BJ (cell line): ENCODE measurements at places on chromosomes 2 and 18.

- DNase-seq = no peak
Observed at GRCh38 chr2:147648471-147648870, 196.4 kb upstream of the ACVR2A start.

GRCh38 chr18:37362158-37362890 is 203.3 kb downstream of the CELF4 start:
- no peak for DNase-seq

- no peak for DNase-seq
Observed at GRCh38 chr18:40866968-40867367, 1088.1 kb upstream of the PIK3C3 start.

GRCh38 chr2:1977655-1978054 is 233.3 kb upstream of the PXDN start:
- DNase-seq = no peak

- DNase-seq = no peak
Observed at GRCh38 chr2:60230037-60230436, 323.4 kb downstream of the BCL11A start.

GRCh38 chr2:235725016-235725489 is 231.2 kb downstream of the AGAP1 start:
- no peak for DNase-seq

DNA sequence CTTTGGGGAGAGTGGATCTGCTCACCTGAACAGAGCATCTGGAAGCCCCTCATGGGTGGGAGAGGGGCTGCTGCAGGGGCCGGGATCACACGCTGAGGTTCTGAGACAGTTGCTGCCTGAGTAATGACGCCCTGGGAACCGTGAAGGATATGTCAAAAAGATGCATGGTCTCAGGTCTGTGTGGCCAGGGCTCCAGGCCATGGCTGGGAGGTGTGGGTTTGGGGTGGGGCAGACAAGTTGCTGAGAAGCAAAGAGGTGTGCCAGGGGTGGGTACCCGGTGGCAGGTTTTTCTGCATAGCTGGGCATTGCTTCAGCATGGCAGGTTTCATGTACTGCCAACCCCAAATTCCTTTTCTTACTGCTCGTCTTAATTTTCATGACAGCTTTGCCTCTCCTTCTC is 133.5 kb downstream of the RPIA start:
- DNase-seq = no peak

- DNase-seq = no peak
Observed at GRCh38 chr2:177876950-177877349, 195.6 kb downstream of the PDE11A start.

- no peak for DNase-seq
Observed at GRCh38 chr2:237450108-237450507, 36.1 kb upstream of the COL6A3 start.

- DNase-seq = no peak
Observed at GRCh38 chr2:223971-224760, 39.7 kb downstream of the SH3YL1 start.

DNA sequence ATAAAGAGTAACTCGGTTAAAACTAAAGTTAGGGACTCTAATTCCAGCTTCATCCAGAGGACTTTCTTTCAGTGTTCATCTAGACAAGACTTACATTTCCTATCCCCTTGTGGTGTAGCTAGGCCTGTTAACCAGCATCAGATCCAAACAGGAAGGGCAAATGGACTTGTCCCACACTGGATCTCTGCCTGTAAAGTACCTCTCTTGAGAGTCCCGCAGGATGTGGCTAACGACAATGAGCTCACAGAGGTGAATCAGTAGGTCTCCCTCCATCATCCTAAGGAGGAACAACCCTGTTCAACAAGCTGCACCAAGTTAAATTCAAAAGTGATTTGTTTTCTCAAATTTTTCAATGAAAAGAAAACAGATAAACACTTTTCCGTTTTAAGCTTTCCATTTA is 412.3 kb upstream of the RGPD4 start:
- DNase-seq = no peak

GRCh38 chr2:191012845-191013681 is 908 bp downstream of the STAT1 start:
- no peak for DNase-seq

GRCh38 chr2:28471214-28471613 is 24.6 kb upstream of the PLB1 start:
- DNase-seq = no peak

- DNase-seq = no peak
Observed at GRCh38 chr2:86213056-86213455, 13.8 kb downstream of the MRPL35 start.

DNA sequence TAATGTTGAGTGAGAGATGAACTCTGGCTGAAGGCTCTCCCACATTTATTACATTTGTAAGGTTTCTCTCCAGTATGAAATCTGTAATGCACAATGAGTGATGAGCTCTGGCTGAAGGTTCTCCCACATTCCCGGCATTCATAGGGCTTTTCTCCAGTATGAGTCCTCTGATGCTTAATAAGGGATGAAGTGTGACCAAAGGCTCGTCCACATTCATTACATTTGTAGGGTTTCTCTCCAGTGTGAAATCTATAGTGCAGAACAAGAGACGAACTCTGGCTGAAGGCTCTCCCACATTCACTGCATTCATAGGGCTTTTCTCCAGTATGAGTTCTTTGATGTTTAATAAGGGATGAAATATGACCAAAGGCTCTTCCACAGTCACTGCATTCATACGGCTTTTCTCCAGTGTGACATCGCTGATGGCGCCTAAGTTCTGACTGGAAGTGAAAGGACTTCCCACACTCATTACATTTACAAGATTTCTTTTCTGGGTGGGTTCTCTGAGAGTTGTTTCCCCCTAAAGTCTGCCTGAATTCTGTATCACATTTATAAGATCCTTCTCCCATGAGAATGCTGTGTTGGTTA is 10.2 kb downstream of the ZNF514 start:
- DNase-seq = no peak

GRCh38 chr2:46073540-46074046 is 223.6 kb upstream of the EPAS1 start:
- peak; percentile 98 for DNase-seq

DNA sequence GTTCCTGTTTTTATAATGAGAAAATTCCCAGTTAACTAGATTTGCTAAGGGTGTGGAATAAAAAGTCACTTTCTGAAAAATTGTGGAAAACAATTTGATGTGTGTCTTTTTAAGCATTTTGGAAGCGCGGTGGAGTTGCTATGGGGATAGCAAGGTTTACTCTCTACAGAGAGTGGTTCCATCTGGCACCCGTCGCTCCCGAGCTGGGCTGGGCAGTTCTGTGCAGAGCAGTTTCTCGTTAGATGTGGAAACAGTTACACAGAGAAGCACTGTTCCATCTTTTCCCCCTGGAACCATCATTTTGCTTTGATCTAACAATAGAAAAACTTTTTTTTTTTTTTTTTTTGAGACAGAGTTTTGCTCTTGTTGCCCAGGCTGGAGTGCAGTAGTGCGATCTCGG is 17.4 kb downstream of the LDLRAD4 start:
- DNase-seq = no peak

- DNase-seq = no peak
Observed at GRCh38 chr2:206259376-206260187, 14.9 kb upstream of the ZDBF2 start.

DNA sequence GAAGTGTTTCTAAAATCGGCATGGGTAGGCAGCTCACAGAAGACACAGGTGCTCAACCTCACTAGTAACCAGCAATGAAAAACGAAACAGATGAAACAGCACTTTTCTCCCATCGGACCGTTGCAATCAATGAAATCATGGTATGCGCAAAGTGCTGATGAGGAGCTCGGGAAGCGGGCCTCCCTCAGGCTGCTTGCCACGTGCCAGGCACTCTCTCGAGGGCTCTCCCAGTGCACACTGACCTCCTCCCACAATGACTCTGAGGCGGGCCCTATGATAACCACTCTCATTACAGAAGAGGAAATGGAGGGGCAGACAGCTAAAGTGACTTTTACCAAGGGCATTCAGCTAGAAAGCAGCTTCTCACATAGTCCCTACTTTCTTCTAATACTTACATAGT is 3.8 kb upstream of the ANKRD23 start:
- DNase-seq = no peak

- DNase-seq = no peak
Observed at GRCh38 chr2:30177440-30177839, 30.6 kb downstream of the YPEL5 start.

- DNase-seq = no peak
Observed at GRCh38 chr2:57554348-57554747, 492.3 kb upstream of the VRK2 start.

GRCh38 chr2:74381751-74382150 is 1.6 kb upstream of the DCTN1 start:
- no peak for DNase-seq

- DNase-seq = no peak
Observed at GRCh38 chr18:62807396-62807795, 92.1 kb downstream of the PHLPP1 start.

DNA sequence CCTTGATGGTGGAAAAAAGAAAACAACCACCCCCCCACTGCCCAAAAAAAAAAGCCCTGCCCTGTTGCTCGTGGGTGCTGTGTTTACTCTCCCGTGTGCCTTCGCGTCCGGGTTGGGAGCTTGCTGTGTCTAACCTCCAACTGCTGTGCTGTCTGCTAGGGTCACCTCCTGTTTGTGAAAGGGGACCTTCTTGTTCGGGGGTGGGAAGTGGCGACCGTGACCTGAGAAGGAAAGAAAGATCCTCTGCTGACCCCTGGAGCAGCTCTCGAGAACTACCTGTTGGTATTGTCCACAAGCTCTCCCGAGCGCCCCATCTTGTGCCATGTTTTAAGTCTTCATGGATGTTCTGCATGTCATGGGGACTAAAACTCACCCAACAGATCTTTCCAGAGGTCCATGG is 28.0 kb downstream of the MAL start:
- no peak for DNase-seq

GRCh38 chr2:20624156-20624883 is 26.6 kb downstream of the HS1BP3 start:
- no peak for DNase-seq

DNA sequence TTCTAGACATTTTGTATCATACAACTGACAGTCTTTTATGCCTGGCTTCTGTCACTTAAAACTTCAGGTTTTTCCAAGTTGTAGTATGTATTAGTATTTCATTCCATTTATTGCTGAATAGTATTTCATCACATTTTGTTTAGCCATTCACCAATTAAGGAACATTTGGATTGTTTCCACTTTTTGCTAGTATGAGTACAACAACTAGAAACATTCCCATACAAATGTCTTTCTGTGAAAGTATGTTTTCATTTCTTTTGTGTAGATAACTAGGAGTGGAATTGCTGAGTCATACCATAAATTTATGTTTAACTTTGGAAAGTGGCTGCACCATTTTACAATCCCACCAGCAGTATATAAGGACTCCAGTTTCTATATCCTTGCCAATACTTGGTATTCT is 135.9 kb downstream of the ATAD2B start:
- peak; percentile 54 for DNase-seq

DNA sequence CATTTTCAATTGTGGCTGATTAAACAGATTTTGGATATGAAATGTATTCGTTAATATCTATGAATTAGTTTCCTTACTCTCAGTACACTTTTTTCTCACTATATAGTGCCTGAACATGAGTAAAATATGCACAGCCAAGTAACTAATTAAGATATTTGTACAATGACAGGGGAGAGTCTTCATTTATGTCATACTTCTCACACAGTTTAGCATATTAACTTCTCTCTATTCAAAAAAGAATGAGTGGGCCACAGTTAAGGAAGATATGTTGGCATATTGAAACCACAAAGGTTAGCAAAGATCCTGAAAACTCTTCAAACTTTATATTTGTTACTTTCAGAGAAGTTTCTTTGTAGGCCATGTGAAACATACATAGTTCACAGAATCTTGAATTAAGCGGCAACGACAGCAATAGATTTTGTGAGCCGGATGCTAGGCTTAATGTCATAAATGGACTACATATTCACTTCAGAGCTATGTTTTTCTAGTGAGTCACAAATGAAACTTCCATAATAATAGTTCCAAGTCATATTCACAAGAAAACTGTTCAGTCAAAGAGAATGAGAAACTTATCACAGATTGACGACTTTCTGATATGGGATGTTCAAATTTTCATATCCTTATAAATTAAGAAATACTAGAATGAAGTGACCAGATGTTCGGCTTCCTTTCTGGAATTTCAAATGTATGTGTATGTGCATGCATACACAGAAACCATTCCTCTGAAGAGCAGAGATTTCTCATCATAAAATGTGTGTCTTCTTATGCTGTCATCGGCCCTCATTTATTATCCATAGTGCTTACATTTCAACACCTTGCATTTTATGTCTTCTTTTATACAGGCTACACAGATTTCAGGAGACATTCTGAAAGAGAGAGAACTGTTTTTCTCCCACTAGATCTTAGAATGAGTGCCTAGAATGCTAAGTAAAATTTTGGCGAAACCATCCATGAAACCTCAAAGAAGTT is 584.0 kb downstream of the SATB2 start:
- DNase-seq = peak; percentile 12

GRCh38 chr2:121783180-121783579 is 27.7 kb downstream of the TSN start:
- DNase-seq = no peak

DNA sequence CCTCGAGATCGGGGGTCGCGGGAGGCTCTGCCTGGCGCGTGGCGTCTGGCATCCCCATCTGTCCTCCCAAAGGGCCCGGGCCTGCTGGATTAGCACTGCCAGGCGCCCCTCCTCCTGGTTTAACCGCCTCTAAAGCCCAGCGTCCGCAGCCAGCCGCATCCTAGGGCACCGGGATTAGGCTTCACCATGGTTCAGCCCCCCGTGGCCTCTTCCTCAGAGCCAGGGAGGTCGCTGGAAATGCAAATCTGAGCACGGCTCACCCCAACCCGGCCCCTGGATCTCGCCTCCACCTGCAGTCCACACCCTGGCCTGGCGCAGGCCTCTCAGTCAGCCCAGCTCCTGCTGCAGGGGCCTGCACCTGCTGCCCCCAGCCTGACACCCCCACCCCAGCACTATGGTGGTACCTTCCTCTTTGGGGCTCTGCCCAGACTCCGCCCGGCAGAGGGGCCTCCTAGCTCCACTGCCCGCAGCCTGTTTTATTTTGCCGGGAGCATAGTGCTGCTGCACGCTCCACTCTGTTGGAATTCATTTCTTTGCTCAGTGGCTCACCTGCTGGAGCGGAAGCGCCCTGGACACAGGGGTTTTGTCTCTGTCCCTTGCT is 13.2 kb downstream of the PRELID3A start:
- DNase-seq = no peak

GRCh38 chr2:145407-145806 is 99.1 kb upstream of the FAM110C start:
- DNase-seq = no peak
